ENCODE measurements at places on chromosomes 3 and 15. TPM values are rescaled to one million over a fixed set of nuclear protein-coding genes. Genes with fewer than 3 reads are reported as not detected.

Gene DPPA4
- not detected for total RNA-seq

Gene FOXB1
- total RNA-seq: 1.6 TPM

Gene FHIT
- 43.2 TPM for total RNA-seq

Gene PP2D1
- total RNA-seq: not detected

Gene RBPMS2
- total RNA-seq: not detected
